ENCODE measurements at places on chromosomes 16 and 17.

- peak; percentile 100 for DNase-seq
Measured at GRCh38 chr17:7931709-7932482, at the start of the genes CNTROB and TRAPPC1. CNTROB (plus strand) TSS chr17:7932206; CDS start chr17:7933080, 874 bp downstream. TRAPPC1 (minus strand) TSS chr17:7931946; CDS start chr17:7931829, 117 bp downstream.

DNA sequence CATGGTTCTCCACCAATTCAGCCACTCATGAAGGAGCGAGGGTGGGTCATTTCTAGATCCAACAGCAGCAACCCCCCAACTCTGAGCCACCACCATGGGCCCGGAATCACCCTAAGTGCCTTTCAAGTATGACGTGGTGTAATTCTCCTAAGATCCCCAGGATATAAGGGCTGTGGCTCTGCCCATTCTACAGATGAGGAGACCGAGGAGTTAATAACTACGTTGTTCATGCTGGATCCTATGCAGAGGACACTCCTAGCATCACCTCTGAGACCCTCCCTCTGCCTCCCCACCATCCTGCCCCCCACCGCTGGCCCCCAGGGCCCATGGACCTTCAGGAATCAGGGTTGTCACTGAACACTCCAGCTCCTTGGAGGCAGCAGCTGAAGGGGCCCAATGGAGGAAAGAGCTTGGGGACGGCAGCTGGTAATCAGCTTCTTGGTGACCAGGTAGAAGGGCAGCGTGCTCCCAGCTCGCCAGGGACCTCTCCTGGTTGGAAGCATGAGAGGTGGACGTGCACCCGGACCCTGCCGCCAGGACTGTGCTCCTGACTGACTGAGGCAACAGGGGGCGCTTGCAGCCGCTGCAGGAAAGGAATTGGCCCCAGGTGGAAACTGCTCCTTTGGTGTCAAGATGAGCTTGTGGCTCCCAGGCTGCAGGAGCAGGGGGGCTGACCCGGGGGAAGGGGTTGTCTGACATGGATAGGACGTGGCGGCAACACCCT, 28.2 kb upstream of the CACNG1 start:
- DNase-seq: no peak

GRCh38 chr17:38917259-38917658, 8.2 kb upstream of the LASP1NB start:
- DNase-seq: no peak

DNA sequence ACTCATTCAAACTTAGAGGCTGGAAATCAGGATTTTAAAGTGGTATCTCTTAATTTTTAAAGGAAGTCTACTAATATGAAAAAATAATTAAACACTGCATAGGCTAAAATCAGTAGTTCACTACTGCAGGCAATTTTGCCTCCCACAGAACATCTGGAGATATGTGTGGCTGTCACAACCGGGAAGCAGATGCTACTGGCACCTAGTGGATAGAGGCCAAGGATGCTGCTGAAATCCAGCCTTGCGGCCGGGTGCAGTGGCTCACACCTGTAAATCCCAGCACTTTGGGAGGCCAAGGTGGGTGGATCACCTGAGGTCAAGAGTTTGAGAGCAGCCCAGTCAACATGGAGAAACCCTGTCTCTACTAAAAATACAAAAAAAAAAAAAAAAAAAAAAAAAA, 473.9 kb downstream of the XYLT1 start:
- no peak for DNase-seq

- DNase-seq: no peak
Measured at GRCh38 chr17:45129940-45130680, 2.2 kb downstream of the PLCD3 start.

GRCh38 chr16:27455700-27456099, 53.7 kb downstream of the IL21R start:
- DNase-seq: no peak

DNA sequence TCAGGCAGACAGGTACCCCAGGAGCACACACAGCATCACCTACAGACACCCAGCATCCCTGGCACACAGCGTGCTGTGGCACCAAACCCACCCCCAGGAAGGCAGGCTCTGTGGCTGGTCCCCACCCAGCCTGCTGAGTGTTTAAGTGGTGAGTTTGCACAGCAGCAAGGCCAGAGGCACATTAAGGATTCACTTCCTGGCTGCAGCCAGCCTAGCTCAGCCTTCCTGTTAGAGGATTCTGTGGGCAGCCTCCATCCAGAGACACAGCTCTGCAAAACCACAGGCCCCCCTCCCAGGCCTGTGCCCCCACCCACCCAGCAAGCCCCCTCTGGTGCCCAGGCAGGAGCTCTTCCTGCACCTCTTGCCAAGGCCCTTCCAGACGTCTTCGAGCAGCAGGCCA, 36.1 kb upstream of the PHB1 start:
- no peak for DNase-seq

GRCh38 chr17:14776791-14777190, 475.9 kb downstream of the HS3ST3B1 start:
- DNase-seq: no peak

DNA sequence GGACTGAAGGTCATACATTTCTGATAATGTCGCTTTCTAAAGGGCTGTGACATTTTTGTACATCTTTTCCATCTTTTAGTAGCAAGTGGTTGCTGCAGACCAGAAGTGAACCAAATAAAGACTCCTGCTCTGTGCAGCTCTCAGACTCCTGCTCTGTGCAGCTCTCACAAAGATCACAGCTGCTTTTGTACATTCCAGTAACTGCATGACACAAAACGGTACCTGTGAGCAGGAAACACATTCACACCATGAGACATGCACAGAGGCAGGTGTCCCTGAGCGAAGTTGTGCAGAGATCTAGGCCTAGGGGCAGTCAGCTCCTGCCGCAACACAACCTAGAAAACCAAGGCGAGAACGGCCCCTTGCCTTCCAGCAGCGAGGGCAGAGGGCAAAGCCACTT, 67.5 kb downstream of the KLHDC4 start:
- no peak for DNase-seq

- DNase-seq: no peak
Measured at GRCh38 chr17:57532966-57533365, 212.1 kb downstream of the CCDC182 start.

DNA sequence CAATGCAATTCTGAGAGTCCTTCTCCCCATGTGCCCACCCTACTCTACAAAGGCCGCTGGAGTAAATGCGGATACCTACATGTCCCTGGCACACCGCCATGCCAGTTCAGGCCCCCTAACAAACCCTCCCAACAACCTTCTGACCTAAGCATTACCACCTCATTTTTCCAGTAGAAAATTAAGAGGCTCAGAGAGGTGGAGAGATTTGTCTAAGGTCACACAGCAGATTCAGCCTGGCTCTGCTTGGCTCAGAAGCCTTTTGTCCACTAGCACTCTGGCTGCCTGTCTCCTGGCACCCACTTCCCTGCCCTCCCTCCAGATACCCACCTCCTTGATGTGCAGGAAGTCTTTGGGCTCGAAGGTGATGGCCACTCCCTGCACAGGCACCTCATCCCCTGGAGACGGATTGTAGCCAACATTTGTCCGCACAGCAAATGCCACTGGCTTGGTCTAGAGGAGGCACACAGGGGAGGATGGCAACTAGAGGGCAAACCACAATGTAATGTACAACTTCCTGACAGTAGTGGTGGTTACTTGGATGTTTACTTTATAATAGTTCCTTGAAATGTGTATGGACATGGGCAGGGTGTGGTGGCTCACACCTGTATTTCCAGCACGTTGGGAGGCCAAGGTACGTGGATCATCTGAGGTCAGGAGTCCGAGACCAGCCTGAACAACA, 10.2 kb downstream of the CACNB1 start:
- no peak for DNase-seq

GRCh38 chr16:79191933-79192332, 408.6 kb downstream of the MAF start:
- DNase-seq: no peak

- DNase-seq: no peak
Measured at GRCh38 chr17:59331929-59332748, 684 bp downstream of the YPEL2 start.

Data from stimulated activated CD8-positive, alpha-beta memory T cell treated with anti-CD3 and anti-CD28 coated beads, Interleukin-7, amount 100 ng/mL, for 48 hours (primary cell).